ENCODE measurements at places on chromosomes 3 and 15.

DNA sequence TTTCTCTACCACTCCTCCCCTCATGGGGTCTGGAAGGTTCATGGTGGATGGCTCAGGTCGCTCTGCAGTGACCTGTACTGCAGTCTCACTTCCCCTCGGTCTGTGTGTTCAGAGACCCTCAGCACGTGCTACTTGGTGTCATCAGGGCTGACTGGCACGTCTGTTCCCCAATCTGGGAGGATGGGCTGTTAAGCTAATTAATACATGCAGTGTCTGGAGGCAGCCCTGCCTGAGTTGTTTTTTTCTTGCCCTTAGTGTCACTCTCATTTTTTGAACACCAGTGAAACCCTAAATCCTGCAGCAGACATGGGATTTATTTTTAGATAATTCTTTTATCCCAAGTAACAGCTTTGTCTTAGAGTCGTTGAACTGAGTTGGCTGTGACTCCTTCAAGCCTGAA lies 64.6 kb downstream of the ARNT2 start:
- no peak for DNase-seq

DNA sequence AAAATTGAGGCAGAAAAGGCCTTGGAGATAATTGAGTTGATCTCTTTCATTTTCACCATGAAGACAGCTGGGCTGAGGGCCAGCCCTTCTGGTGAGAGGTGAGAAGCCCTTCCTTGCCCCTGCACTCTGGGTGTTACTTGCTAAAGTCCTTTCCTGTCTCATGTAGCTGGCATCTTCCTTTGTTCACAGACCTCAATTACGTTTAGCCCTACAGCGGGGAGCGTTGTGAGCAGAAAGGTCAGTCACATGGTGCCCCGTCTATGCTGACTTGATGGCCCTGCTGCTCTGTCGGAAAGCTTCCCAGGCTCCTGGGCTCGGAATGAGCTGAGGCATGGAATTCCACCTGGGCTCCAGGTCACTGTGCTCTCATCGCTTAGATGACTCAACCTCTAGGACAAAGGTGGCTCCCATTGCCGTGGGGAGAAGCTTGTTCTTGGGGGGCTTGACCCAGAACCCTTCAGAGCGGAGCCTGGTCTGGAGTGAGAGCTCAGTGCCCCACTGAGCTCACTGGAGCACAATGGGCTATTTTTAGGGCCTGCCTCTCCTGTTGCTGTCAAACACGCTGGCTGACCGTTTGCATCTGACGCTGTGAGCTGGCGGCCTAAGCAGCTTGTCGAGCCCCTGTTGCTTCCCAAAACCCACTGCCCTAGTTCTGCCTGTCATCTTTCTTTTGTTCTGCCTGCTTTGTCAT lies 47.0 kb downstream of the RPLP1 start:
- DNase-seq: no peak

GRCh38 chr3:62631488-62631887 lies 243.7 kb downstream of the CADPS start:
- DNase-seq: no peak

- DNase-seq: no peak
Measured at GRCh38 chr15:98856532-98856907, 151.1 kb downstream of the PGPEP1L start.

DNA sequence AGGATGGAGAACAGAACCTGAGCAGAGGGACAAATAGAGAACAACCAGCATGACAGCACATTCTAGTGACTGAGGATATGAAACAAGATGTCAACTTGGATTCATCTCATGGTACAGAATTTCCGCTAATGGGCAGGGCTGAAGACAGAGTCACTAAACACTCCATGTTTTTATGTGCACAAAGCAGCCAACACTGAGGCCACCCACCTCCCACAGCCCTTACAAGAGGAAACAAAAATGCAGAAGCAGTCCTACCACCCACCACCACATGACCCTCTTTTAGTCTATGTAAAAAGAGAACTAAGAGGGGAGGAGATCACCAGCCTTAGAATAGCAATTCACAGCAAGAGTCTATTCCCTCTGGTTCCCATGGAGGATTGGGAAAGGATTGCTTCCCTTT lies 131.4 kb upstream of the UBE2E2 start:
- DNase-seq: no peak

- peak; percentile 49 for DNase-seq
Measured at GRCh38 chr3:12158387-12159226, at the start of gene TIMP4. TIMP4 (minus strand) TSS chr3:12158912; CDS start chr3:12158840, 72 bp downstream.

DNA sequence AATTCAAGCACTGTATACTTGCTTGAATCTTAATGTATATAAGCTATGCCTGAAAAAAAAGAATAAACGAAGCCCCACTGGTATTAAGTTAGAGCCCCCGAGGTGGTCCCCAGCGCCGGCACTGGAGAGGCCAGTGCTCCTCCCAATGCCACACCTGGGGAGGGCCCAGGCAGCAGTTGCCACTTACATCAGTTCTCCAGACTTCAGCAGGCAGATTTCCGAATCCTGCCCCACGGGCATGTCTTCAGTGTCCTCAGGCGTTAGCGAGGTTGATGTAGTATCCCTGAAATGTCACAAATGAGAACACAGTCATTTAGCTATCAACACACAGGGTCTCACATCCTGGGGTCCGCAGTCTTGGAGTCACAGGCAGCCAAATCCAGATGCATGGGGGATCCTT lies 7.0 kb upstream of the CXCR6 start:
- DNase-seq: no peak

DNA sequence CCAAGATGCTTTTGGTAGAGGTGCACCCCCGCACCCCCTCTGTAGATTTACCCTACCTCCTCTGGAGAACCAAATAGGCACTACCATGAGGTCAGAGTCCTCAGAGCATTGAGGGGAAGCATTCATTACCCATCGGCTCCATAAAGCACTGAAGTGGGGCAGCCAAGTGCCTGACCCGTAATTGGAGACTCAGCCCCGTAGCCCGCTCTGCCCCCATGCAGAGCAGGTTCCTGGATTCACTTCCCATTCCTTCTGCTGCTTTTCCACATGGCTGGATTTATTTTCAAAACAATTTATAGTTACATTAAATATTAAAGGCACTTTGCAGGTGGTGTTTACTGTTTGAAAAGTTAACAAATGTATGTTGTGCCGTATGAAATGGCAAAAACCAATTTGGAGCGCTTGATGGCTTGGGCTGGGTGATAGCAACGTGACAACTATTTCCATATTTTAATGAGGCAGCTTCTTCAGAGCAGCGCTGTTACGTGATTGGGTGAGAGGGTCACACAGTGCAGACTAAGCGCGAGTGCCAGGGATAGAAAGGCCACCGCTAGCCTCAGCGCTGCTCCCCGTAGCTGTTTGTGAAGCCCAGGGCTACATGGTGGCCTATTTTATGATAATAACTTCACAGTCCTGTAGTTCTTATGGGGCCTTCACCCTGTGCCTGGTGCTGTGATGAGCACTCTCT lies 373.8 kb upstream of the PROK2 start:
- DNase-seq: no peak

- no peak for DNase-seq
Measured at GRCh38 chr3:39668420-39668819, 141.0 kb upstream of the MYRIP start.

DNA sequence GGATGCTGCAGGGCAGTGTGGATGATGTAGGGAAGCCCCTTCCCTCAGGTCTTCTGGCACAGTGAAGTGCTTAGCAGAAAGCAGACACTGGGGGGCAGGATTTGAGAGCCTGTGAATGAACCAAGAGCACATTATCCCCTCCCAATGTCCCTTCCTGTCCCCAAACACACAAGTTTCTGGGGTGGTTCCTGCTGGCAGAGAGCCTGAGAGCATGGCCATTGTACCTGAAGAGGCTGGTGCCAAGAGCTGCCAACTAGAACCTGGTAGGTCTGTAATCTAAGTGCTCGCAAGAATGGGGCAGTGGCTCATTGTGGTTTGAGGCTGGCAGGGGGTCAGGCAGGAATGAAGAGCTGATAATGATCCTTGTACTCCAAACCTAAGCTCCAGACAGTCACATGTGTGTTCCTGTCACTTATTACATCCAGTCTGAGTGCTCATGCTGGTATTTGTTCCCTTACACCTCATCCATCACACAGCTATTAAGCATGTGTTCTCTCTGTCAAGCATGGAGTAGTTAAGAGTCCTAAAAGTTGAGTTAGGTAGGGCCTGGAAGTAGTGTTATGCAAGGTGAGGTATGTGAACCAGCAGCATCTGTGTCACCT lies 6.7 kb upstream of the CCR1 start:
- peak; percentile 63 for DNase-seq

GRCh38 chr3:119350114-119350513 lies 55.9 kb downstream of the ARHGAP31 start:
- DNase-seq: peak; percentile 66
